ENCODE measurements at places on chromosomes 2 and 18.

GRCh38 chr2:41420872-41421271 is 626.9 kb upstream of the PKDCC start:
- no peak for DNase-seq

DNA sequence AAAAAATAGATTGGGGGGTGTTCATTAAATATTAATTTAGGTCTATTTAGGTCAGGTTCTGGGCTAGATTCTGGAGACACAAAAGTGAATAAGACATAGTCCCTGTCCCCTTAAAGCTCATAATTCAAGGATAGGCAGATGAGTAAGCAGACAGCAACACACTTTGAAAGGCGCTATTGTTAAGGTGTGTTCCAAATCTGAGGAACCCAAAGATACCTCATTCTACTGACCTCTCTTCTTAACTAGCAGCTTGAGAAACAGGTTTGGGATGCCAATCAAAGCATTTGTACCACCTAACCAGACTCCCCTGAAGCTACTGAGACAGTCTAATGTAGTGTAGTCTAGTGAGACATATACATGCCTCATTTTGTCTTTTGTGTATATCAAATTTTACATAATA is 34.8 kb downstream of the SEMA4F start:
- no peak for DNase-seq

- DNase-seq: no peak
These were observed 465.8 kb upstream of the MEIS1 start for GRCh38 chr2:65969161-65969560.

DNA sequence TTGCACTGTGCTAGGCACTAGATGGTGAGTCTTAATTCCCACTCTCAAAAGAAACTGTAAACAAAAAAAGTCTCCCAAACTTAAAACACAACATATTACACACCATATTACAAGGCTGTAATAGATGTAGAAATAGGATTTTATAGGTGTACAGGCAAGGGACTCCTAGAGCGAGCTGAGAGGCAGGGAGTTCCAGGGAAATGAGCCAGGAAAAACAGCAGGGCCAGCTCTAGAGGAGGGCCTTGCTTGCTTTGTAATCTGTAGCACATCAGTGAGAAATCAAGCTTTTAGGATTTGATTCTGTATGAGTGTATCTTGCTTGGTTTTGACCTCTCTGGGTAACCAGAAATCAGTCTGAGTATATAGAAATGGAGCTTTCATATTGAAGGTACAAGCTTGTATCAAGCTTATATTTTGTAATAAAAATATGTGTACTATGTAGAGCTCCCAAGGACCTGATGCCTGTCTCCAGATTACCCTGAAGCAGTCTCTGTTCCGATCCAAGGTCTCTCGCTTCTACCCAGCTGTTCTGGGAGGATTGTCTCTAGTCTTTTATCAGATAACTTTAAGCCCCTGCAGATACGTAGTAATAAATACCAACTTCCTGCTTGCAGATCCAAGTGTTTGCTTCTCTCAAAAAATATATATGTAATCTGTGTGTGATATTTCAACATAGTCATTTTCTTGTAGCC is 73.0 kb downstream of the MYO1B start:
- no peak for DNase-seq

GRCh38 chr2:58906081-58906645 is 665.0 kb upstream of the FANCL start:
- DNase-seq: no peak

- no peak for DNase-seq
These were observed 159.9 kb downstream of the PRPF40A start for GRCh38 chr2:152557273-152557888.

DNA sequence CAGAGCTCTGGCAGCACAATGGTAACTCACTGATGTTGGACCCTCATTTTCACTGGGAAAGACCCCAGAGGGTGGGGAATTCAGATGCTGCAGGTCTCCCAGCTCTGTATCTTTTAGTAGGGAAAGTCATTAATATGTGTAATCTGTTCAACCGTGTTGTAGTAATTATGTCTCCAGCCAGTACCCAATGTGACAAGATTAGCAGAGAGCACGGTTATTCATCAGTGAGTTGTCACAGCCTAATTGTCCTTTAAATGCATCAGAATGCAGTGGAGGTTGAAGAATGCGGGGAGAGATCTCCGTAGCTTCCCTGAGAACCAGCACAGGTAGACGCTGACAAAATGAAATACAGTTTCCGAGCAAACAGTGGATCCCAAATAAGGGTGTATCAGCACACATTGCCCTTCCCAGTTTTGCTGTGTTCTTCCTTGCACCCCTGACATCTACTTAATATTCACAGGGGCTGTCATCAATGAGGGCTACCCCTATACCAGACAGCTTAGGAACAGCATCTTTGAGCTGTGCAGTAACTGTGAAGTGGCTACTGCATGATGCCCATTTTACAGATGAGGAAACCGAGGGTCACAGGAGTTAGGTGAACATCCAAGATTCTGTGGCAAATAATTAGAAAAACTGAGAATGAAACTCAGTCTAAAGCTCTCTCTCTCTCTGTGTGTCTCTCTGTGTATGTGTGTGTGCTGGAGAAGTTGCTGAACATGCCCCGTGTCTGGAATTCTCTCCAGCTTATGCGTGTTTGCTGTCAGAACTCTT is 430.4 kb upstream of the HS6ST1 start:
- no peak for DNase-seq

DNA sequence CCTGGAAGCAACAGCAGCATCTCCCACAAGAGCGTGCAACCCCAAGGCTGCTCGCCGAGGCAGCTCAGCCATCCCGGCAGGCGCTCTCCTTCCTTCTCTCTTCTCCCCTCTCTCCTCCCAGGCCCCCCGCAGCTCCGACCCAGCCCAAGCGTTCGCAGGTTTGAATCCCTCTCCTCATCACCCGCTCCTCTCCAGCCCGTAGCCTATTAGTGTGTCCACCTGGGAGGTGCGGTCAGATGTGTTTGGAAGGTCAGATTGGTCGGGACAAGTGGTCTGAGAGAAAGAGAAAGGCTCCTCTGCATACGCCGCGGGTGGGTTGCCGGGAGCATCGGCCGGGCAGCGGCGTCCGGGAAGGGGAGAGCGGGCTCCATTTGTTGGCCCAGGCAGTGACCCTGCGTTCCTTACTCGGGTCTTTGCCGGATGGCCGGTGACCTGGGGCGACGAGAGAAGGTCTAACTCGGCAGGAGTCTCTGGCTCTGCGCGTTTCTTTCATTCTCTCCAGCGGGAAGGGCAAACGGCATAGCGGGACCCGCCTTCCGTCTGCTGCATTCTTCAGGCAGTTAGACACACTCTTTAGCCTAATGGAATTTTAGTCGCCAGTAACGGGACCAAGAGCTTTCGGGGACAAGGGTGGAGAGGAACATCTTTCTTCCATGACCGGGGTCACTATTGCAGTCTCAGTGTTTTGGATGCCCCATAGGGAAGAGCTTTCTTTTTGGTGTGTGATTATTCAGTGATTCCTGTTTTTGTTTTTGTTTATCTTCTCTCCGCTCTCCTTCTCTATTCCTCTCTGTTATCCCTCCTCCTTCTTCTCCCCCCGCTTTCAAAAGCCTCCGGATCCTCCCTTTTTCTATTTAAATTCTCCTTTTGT is 1.1 kb upstream of the TMEFF2 start:
- no peak for DNase-seq

DNA sequence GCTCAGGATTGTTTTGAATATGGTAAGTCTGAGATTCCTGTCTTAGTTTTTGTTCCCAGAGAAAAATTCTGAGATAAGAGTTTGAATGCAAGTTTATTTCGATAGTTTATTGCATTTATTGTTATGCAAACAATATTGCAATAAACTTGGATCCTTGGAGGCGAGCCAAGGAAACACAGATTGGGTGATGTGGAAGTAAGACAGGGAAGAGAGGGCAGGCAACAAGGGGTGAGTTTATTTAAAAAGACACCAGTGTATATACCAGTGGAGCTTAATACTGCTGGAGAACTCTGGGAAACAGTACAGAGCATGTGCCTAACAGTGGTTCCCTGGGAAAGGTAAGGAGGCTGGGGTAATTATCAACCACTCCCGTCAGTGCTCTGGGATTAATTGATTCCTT is 87.5 kb upstream of the NEDD4L start:
- no peak for DNase-seq

DNA sequence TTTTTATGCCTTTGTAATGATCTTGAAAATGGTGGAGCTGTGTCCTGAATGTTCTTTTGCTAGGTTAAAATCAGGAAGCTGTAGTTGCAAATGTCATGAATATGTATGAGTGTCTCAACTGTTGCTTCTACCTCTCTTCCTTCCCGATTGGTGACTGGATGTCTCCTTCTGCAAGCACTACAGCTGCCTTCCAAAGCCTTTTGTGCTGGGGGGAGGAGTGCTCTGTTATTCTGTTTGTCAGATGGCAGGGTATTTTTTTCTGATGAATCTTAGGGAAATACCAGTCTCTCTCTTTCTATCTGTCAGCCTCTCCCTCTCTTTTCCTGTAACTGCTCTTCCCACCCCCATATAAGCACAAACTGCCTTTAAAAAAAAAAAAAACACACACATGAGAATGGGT is 1396.3 kb upstream of the CELF4 start:
- no peak for DNase-seq

DNA sequence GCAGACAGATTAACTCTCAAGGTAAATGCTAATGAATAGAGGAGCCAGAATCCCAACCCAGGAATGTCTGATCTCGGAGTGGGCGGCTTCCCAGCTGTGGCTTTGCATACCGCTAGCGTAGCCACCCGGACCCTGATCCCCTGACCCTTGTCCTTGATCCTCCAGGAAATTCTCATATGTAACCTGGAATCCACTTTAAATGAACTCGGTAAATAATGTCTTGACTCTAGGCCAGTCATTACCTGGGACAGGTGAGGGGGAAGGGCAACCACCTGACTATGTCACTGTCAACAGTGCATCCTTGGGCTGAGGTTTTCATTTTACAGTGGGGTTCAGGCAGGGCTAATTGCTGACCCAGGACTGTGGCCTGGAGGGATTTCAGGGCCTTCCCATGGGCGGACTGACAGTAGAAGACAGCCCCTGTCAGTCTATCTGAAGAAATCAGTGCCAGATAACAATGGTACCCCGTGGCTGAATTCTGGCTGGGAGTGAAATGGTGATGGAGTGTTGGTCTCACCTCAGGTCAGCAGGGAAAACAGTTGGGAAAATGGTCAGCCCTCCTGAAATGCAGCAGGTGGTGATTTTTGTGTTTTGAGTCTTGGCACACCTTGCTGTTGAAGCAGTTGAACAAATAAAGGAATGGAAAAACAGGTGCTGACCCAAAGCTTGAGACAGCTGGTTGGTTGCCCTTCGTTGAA is 9.6 kb downstream of the ACKR3 start:
- no peak for DNase-seq

- no peak for DNase-seq
These were observed 116.1 kb upstream of the GPC1 start for GRCh38 chr2:240319221-240319854.

DNA sequence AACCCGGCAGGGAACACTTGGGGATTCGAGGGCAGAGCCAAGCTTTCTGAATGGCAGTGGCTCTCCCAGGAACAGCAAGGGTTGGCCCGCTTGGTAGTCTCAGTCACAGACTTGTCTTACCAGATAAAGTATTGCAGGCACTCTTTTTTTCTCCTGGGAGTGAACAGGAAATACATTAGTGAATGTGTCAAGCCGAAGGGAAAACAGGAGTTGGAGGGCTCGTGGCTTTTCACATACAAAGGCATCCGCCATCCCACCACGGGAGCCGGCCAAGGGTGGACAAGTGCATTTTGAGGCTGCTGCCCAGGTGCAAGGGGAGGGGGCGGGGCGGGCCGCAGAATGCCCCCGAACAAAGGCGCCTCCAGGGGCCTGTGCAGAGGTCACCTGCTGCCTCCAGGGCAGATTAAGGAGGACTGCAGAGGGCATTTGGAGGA is 163.3 kb upstream of the SIX3 start:
- no peak for DNase-seq

DNA sequence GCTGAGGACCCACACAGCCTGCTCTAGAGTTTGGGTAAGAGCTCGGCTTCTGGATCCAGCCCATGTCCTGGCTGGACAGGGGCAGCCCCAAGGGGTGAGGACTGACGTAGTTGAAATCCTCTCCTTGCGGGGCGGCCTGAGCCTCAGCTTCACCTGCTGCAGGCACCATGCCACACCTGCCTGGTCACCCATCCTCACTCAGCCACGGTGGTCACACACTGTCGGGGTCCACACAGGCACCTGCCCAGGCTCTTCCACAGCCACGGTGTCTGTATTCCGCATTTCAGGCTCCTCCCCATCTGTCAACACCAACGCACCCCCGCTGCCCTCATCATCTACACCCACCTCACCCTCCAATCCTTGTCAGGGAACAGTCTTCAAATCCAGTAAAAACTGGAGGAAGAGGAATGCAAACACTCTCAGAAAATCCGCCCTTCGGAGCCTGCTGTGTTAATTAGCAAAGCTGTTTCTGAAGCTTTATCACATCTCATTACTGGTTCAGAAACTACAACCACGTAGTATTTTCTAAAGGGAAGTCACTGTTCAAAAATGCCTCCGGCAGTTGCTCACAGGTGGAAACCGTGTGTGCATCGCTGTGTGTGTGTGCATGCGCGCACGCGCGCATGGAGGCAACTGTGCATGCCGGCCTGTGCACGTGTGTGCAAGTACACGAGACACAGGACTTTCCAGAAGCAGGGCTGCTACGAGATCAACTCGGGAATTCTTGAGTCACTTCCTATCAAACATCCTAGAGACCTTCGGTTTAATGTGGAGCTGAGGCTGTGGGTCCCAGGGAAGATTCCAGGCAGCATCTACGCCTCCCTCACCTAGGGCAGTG is 38.2 kb downstream of the SLC66A2 start:
- no peak for DNase-seq

GRCh38 chr2:172710584-172711047 is 25.0 kb upstream of the RAPGEF4 start:
- DNase-seq: no peak

GRCh38 chr2:181943411-181944124 is 42.1 kb upstream of the PPP1R1C start:
- no peak for DNase-seq

DNA sequence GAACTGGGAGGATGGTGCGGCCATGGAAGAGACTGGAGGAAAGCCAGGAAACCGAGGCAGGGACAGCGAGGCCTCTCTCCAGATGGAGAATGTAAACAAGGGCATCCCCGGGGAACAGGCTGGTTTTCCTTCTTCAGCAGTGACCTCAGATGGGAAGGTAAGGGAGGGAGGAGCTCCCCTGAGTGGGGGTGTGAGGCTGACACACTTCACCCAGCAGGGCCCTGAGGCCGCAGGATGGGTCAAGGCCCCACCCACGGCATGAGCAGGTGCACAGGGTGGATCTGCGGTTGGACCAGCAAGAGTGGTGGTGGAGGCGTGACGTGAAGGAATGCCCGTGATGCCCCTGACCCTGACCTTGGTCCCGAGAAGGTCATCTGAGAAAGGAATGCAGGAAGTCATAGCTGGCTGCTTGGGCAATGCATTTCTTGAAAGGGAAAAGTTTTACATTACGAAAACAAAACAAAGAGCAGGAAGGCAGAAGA is 48.1 kb downstream of the ADCY3 start:
- DNase-seq: no peak
